Activated CD8-positive, alpha-beta memory T cell treated with anti-CD3 and anti-CD28 coated beads for 1 hour (primary cell): ENCODE measurements at places on chromosomes 7 and 10.
A peak's percentile ranks its signal among the peaks of the same experiment; 100 is the strongest.

- DNase-seq, result peak; percentile 32
Measured at GRCh38 chr10:73159038-73159648, 8.7 kb downstream of the ECD start.

DNA sequence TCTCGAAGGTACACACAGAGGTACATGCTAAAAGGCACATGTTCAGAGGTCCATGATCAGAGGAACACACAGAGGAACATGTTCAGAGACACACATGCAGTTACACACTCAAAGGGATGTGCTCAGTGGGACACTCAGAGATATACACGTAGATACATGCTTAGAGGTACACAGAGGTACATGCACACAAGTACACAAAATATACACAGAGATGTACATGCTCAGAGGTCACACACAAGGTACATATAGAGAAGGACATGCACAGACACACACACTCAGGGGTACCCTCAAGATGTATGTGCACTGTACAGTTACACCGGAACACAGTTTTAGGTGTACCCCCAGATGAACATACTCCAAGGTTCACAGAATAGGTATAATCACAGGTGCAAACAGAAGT is 18.8 kb downstream of the NPC1L1 start:
- no peak for DNase-seq

- no peak for DNase-seq
Measured at GRCh38 chr10:99364125-99364524, 35.0 kb downstream of the CNNM1 start.

DNA sequence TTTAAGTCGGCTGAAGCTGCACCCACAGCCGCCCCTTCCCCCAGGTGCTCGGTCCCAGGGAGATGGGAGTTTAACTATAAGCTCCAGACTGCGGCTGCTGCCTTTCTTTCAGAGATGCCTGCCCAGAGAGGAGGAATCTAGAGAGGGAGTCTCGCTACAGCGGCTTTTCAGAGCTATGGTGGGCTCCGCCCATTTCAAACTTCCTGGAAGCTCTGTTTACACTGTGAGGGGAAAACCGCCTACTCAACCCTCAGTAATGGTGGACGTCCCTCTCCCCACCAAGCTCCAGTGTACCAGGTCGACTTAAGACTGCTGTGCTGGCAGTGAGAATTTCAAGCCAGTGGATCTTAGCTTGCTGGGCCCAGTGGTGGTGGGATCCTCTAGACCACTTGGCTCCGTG is 135.4 kb downstream of the CXCL12 start:
- DNase-seq, result no peak

- no peak for DNase-seq
Measured at GRCh38 chr10:96390460-96390864, 31.7 kb upstream of the OPALIN start.

- no peak for DNase-seq
Measured at GRCh38 chr7:17380736-17381662, 82.5 kb downstream of the AHR start.

DNA sequence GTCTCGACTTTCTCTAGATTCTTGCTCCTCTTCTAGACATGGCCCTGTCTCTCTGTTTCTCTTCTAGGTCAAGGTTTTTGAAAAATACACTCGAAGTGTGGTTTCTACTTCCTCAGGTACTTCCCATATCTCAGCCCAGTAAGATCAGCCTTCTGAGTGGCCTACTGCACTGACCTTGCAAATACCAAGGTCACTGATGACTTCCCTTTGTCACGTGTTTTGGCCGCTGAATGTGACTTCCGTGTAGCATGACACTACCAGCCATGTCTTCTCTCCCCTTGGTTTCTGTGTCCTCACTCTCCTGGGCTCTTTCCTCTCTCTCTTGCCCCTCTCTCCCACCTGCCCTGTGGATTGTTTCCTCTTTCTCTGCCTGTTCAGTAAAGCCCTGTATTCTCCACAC is 7.9 kb upstream of the WIPF3 start:
- DNase-seq, result no peak
